H1 (cell line): ENCODE measurements at places on chromosomes 6 and 20. TPM values are rescaled to one million over a fixed set of nuclear protein-coding genes. Genes with fewer than 3 reads are reported as not detected.

Gene RTF2
- 51.2 and 51.4 TPM in 2 replicates for total RNA-seq

Gene LY6G5C
- total RNA-seq = 1.1 and 1.2 TPM in 2 replicates

Gene SLC17A9
- 31.1 and 35.2 TPM in 2 replicates for total RNA-seq

Gene AKIRIN2
- total RNA-seq = 75.3 and 77.2 TPM in 2 replicates

Gene NOX3
- not detected in 2 replicates for total RNA-seq

Gene LY86
- not detected in 2 replicates for total RNA-seq

Gene DYNLT2
- total RNA-seq = 1.6 and 1.8 TPM in 2 replicates

Gene ZBTB46
- 21.1 and 22.4 TPM in 2 replicates for total RNA-seq

Gene NKX2-4
- 0.19 and 0.37 TPM in 2 replicates for total RNA-seq

Gene XKR7
- total RNA-seq = 1.8 and 2.4 TPM in 2 replicates

GRCh38 chr6:24664046-24664987, 2.4 kb downstream of the TDP2 start:
- peaks cover 2% of the 10 kb centered on the region; the same call in 1 of the 2 replicates for H3K4me1 ChIP-seq
- no peak overlapping the region for H3K4me3 ChIP-seq
- no peaks in the 10 kb centered on the region for H3K27me3 ChIP-seq

DNA sequence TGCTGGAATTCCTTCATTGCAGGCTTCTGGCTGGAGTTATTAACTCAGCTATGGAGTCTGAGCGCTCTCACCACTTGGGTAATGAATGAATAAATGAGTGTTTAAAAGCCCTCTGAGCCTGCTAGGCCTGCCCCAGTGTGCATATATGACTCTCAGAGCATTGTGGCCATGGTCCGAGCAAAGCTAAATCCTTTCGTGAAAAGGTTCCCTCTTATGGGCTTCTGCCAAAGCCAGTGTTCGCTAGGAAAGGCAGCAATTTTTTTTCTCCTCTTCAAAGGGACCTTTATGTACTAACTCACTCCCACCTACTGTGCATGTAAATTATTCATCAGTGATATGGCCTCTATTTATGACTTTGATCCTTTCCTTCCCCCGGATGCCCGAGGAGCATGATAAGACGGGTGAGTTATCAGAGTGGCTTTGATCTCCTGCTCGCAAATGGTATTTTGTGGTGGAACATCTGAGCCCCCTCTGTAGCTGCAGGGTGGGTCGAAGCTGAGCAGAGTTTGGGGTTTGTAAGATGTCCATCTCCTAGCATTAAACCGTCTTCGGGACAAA, 88.6 kb downstream of the LINC00237 start:
- H3K27ac ChIP-seq = no peak overlapping the region
- DNase-seq = no peak
- H3K4me3 ChIP-seq = no peak overlapping the region
- no peaks in the 10 kb centered on the region for H3K27me3 ChIP-seq
- no peaks in the 10 kb centered on the region for H3K36me3 ChIP-seq
- no peaks in the 10 kb centered on the region for H3K4me1 ChIP-seq

DNA sequence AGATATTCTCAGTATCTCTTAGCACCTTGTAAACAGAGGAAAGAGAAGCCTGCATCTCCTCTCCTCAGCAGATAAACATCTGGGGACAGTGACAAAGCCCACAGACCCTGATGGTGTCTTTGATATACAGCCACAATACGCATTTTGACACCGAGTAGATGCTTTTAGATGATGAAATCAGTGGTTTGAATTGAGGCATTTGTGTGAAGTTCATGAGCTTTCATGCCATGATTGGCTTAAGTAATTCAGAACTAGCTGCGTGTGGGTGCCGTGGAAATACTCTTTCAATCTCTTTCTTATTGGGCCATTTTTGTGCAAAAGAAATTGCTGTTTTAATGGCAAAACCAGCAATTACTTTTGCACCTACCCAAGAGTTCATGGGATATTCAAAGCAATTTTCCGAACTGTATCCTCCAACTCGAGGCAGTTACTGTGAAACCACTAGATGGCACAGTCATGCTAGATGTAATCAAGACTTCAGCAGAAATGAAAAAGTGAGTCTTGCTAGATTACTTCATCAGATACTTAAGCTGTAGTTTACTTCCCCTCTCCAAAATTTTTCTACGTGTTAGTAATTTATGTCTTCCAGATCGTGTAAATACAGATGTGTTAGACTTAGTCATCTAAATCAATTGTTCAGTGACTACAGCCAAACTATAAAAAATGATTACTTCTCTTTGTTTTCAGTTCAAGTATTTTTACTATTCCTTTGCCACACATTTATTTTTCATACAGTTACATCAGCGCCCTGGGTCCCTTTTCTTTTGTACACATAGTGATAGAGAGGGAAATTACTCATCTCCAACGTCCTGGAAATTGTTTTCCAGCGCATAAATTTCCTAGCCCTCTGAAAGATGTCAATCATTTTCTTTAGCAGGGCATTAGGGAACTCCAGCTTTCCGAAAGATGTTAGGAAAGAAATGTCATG, 49.4 kb downstream of the IYD start:
- no peaks in the 10 kb centered on the region for H3K36me3 ChIP-seq
- DNase-seq = no peak
- H3K27me3 ChIP-seq = no peaks in the 10 kb centered on the region
- H3K4me3 ChIP-seq = no peak overlapping the region
- no peak overlapping the region for H3K27ac ChIP-seq

GRCh38 chr6:80725156-80725930, 618.9 kb downstream of the BCKDHB start:
- no peaks in the 10 kb centered on the region for H3K36me3 ChIP-seq
- no peak overlapping the region for H3K27ac ChIP-seq
- no peak for DNase-seq
- H3K27me3 ChIP-seq = no peaks in the 10 kb centered on the region
- no peak overlapping the region for H3K4me3 ChIP-seq
- H3K4me1 ChIP-seq = no peaks in the 10 kb centered on the region

GRCh38 chr20:47503685-47504084, 2.0 kb downstream of the NCOA3 start:
- no peaks in the 10 kb centered on the region for H3K27me3 ChIP-seq
- peaks cover 9% of the 10 kb centered on the region; the same call in 1 of the 2 replicates for H3K4me1 ChIP-seq
- no peak overlapping the region for H3K27ac ChIP-seq
- peak overlapping the region; percentile 89 for H3K4me3 ChIP-seq
- no peaks in the 10 kb centered on the region for H3K36me3 ChIP-seq

DNA sequence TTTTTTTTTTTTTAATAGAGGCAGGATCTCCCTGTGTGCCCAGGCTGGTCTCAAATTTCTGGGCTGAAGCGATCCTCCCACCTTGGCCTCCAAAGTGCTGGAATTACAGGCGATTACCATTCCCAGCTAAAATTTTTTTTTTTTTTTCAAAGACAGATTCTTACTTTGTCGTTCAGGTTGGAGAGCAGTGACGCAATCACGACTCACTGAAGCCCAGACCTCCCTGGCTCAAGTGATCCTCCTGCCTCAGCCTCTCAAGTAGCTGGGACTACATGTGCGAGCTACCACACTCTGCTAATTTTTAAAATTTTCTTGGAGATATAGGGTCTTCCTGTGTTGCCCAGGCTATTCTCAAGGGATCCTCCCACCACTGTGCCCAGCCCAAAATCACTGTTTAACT, 58.0 kb upstream of the MYO6 start:
- DNase-seq = no peak
- no peak overlapping the region for H3K4me3 ChIP-seq
- no peaks in the 10 kb centered on the region for H3K36me3 ChIP-seq
- no peaks in the 10 kb centered on the region for H3K27me3 ChIP-seq
- H3K27ac ChIP-seq = no peak overlapping the region
- no peaks in the 10 kb centered on the region for H3K4me1 ChIP-seq

- H3K4me1 ChIP-seq = no peaks in the 10 kb centered on the region
- H3K4me3 ChIP-seq = no peak overlapping the region
- H3K27me3 ChIP-seq = no peaks in the 10 kb centered on the region
- no peaks in the 10 kb centered on the region for H3K36me3 ChIP-seq
Observed at GRCh38 chr6:139686308-139686707, 311.9 kb upstream of the CITED2 start.

GRCh38 chr6:161013695-161014094, 22.1 kb downstream of the MAP3K4 start:
- H3K27me3 ChIP-seq = no peaks in the 10 kb centered on the region
- no peak overlapping the region for H3K27ac ChIP-seq
- H3K4me3 ChIP-seq = no peak overlapping the region
- no peaks in the 10 kb centered on the region for H3K36me3 ChIP-seq

DNA sequence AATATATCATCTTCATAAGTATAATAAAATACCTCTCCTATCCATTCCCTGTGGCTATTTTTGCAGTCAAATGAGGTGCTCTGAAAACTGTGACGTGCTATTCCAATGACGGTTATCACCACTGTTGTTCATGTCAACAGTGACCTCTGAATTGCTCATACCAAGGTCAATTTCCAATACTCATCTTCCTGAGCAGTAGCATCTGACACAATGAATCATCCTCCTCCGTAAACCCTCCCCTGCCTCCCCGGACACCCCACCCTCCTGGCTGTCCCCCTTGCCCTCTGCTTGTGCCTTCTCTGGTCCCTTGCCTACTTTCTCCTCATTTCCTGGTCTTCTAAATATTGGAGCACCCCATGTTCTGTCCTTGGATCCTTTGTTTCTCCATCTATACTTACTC, 77.7 kb upstream of the SLC22A23 start:
- DNase-seq = no peak
- H3K27ac ChIP-seq = no peak overlapping the region
- no peaks in the 10 kb centered on the region; the same call in 1 of the 2 replicates for H3K4me1 ChIP-seq
- H3K36me3 ChIP-seq = no peaks in the 10 kb centered on the region

GRCh38 chr20:10427060-10427692, 6.8 kb downstream of the MKKS start:
- no peak for DNase-seq
- no peaks in the 10 kb centered on the region for H3K4me1 ChIP-seq
- H3K36me3 ChIP-seq = no peaks in the 10 kb centered on the region; the same call in 1 of the 2 replicates
- H3K4me3 ChIP-seq = no peak overlapping the region
- H3K27me3 ChIP-seq = no peaks in the 10 kb centered on the region

DNA sequence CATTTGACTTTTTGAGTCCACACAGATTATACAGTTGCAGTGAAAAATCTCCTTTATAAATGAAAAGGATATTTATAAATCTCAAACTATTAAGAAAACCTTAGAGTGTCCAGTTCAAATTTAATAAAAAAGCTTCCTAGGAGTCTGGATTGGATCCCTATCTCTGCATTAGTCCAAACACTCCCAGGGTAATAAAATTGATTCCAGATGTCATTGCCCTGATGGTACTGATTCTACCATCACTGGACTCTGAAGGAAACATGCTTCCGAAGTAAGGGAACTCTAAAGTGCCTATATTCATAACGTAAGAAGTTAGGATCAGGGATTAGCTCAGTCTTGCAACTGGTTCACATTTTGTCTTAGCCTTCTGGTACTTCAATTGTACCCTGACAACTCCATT, 1325.1 kb upstream of the MAP3K7 start:
- no peaks in the 10 kb centered on the region for H3K27me3 ChIP-seq
- H3K4me3 ChIP-seq = no peak overlapping the region
- H3K27ac ChIP-seq = no peak overlapping the region
- no peaks in the 10 kb centered on the region for H3K36me3 ChIP-seq
- no peak for DNase-seq
- H3K4me1 ChIP-seq = no peaks in the 10 kb centered on the region

DNA sequence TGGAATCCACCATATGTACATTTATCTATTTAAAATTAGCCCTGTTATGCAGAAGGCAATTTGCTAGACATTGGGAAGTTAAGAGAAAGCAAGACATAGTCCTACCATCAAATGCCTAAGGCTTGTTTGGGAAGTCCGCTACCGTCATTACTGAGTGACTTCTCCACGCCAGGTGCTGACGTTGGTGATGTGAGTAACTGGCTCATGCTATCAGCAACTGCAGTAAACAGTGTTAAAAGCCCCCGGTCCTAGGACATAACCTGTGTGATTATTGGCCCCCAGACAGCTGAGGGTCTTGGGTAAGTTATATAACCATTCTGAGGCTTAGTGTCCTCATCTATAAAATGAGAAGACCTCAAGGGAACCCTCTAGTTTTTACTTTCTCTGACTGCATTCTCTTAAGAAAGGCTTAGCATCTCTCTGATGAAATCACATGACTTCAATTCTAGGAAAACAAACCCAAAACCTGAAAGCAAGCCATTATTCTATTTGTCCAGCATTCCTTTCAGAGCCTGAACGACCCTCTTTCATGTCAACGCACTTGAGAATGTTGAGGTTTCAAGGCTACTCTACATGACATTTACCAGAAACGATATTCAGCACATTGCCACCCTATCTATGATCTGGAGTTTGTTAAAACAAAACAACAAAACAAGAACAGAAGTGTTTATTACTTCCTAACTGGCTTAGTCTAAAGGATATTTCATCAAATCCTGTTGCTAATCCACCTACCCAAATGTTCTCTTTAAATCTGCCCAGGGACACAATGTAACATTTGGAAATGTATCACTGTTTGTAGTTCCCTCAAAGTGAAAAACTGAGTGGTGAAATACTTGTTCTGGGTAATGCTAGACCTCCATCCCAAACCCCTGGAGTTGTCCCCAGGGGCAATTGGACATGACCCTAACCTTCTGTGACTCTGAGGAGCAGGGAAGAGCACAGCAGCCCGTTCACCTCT, 133.8 kb downstream of the BTBD3 start:
- H3K27me3 ChIP-seq = no peaks in the 10 kb centered on the region
- H3K4me3 ChIP-seq = no peak overlapping the region
- H3K27ac ChIP-seq = no peak overlapping the region
- no peak for DNase-seq

GRCh38 chr6:158042245-158042798, 60.7 kb downstream of the SYNJ2 start:
- no peaks in the 10 kb centered on the region for H3K36me3 ChIP-seq
- no peaks in the 10 kb centered on the region for H3K27me3 ChIP-seq
- no peak overlapping the region for H3K27ac ChIP-seq
- H3K4me3 ChIP-seq = no peak overlapping the region
- DNase-seq = no peak
- peaks cover 2% of the 10 kb centered on the region; the same call in 1 of the 2 replicates for H3K4me1 ChIP-seq

DNA sequence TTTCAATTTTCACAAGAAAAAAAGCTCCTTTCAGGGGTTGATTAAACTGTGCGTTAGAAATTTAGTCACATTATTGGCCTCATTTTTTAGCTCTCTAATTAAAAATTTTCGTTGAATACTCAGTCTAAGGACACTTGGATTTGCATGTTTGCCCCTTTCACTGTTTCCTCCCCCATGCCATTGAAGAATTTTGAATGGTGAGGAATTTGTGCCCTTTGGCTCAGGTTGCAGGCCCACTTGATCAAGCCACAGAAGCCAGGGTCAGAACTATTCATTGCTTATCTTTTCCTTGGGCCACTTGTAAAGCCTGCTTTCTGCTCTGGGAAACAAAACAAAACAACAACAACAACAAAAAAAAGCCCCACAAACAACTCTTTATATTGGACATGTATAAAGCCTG, 12.2 kb downstream of the LIN28B start:
- no peak for DNase-seq
- H3K4me1 ChIP-seq = peaks cover 5% of the 10 kb centered on the region
- H3K36me3 ChIP-seq = no peaks in the 10 kb centered on the region
